ENCODE measurements at places on chromosomes 12 and 14.

DNA sequence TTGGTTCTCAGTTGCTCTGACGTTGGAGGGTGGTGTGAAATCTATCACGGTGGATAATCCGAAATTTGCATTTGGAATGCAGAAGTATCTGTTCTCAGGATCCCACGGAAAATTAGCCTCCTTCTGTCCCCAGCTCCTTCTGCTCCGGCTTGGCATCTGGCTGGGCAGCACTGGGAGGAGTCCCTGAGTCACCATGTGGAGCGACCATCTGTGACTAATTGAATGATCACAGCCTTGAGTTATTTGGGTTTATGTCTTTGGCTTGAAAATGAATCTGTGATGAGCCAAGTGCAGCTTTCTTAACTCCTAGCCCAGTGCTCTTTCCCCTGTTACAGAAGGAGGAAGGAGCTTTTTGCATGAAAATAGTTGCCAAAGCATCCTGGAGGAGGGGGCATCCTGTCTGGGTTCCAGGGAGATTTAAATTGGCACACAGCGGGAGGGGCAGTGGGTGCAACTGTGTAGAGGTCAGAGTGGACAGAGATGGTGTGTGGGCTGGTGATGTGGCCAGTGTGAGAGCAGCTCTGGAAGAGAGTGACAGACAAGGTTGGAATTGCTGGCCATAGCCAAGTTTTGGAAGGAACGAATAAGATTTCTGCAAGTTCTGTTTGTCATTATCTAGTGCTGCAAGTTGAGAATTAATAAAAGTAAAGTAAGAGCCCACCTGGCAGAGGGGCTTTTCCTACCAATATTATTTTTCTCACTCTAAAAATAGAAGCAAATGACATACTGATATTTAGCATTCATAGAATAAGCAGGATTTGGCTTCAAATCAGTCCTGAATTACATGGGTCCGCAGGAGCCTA lies 74.4 kb downstream of the SLC24A4 start:
- DNase-seq: no peak

DNA sequence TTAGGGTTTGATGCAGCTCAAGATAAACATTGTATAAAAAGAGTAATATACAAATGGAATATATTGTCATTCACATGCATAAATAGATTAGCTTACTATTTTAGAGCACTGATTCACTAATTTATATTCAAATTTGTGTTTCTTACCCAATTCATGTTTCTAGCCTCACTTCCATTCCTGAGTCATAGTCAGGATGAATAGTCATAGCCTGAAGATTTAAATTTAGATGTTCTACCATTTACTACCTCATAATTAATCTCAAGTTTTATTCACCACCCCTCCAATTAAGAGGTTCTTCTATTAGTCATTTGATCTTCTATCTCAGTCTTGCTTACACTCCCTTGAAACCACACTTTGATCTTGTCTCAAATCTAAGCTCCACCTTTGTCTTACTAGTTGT lies 38.7 kb downstream of the ANO4 start:
- no peak for DNase-seq

- no peak for DNase-seq
Observed at GRCh38 chr12:1635301-1636095, 6.5 kb downstream of the WNT5B start.

GRCh38 chr12:45124485-45125155 lies 73.7 kb upstream of the DBX2 start:
- no peak for DNase-seq

DNA sequence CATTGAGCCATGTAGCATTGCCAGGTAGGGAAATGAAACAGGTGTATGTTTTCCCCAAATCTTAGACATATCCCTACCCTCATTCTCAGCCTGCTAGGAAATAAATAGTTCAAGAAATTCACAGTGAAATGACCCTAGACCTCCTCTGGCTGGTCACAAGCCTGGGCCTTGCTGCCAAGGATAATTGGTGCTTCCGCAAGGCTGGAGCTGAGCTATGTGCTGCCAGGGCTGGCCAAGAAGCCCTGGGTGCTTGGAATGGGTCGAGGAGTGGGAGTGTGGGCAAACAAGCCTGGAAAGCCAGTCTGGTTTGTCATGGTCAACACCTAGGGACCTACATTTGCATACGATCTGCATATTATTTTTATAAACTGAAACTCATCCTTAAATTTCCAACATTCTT lies 31.3 kb upstream of the SLC10A1 start:
- DNase-seq: no peak
